ENCODE measurements at places on chromosomes 11 and 22.

DNA sequence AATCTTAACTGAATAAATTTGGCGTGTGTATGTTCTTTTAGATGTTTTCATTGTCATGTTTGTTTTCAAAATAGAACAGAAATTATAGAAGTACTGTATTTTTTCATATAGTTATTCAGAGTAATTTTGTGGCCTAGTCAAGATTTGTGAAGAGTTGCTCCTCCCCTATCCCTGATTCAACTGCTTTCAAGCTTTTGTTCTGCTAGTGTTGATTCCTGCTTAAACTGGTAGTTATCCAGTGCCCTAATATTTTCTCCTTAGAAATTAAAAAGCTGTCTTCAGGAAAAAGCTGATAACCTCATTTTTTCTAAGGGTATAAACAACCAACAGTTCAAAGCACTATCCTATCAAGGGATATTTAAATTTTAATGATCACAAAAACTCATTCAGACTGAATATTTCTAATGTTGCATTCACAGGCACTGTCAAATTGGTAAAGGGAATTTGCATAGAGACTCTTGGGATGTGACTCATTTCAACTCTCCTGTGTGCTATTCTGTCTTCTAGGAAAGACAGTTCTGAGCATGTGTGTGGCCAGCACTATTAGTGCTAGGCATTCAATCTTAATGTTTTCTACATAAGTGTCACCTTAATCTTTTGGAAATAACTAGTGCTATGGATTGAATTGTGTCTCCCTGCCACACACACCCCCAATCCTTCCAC is 1776.0 kb downstream of the LRRC4C start:
- no peak for DNase-seq

- no peak for DNase-seq
These were observed 75.8 kb downstream of the LINC01488 start for GRCh38 chr11:69557266-69557665.

- DNase-seq: no peak
These were observed 18.8 kb downstream of the RRP7A start for GRCh38 chr22:42500836-42501179.

- no peak for DNase-seq
These were observed 91.2 kb downstream of the ARHGAP42 start for GRCh38 chr11:100778166-100778785.

- no peak for DNase-seq
These were observed 29.7 kb upstream of the CAVIN3 start for GRCh38 chr11:6350043-6350442.

DNA sequence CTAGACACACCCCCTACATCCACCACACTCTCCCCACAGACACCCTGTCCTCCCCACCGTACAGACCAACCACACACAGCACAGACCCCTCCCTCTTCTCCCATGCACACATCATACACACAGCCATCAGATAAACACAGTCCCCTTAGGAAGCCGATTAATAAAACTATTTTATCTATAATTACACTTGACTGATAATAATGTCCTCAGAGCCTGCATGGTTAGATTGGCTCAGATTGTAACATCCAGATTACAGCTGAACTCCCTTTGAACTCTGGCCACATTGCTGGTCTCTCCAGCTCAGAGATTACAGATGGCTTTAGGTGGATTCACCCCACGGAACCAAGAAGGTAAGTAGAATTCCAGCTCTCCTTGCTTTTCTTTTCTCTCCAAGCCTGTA is 9.5 kb upstream of the ELF5 start:
- DNase-seq: no peak

- no peak for DNase-seq
These were observed 15.7 kb upstream of the SLC5A4 start for GRCh38 chr22:32270641-32271369.

- DNase-seq: no peak
These were observed 86.6 kb downstream of the CLPB start for GRCh38 chr11:72347691-72348090.

All from germinal center (tissue), 1 donor.